NCI-H1436 treated with DMSO at 0.1 percent for 48 hours (cell line): ENCODE measurements at places on chromosomes 7 and 10.

DNA sequence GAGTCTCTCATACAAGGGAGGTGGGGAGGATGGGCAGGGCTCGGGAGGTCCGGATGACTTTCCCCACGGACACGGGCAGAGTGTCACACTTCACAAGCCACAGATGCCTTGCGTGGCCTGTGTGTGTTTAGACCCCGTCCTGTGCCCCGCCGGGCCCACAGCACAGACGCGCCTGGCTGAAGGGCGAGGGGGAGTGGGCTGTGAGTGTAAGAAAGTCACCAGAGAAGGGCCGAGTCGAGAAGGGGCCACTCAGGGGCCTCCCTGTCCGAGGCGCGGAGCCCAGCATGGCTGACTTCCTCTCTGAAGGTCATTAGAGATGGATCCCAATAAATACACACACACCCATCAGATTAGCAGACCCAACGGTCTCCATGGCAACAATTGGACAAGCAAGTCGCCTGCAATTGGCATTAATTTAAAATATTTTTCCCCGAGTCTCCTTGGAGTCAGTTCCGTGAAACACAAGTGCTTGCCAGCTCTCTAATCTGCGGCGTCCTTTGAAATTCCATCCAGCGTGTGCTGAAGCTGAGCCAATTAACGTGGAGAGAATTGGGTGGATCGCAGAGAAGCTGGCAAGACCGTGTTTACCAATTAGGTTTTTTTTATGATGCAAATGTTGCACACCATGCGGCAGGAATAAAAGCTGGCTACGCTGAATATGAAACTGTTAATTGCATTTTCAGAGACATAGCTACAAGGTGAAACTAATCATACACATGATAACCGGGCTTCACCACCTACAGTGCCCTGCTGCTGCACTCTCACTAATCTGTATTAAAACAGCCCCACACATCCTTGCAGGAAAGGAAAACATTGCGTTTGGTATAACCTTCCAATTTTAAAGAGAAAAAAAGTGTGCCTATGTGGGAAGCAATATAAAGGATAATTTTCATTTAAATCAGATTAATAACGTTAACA, 571.2 kb downstream of the PTPRN2 start:
- no peak for DNase-seq

DNA sequence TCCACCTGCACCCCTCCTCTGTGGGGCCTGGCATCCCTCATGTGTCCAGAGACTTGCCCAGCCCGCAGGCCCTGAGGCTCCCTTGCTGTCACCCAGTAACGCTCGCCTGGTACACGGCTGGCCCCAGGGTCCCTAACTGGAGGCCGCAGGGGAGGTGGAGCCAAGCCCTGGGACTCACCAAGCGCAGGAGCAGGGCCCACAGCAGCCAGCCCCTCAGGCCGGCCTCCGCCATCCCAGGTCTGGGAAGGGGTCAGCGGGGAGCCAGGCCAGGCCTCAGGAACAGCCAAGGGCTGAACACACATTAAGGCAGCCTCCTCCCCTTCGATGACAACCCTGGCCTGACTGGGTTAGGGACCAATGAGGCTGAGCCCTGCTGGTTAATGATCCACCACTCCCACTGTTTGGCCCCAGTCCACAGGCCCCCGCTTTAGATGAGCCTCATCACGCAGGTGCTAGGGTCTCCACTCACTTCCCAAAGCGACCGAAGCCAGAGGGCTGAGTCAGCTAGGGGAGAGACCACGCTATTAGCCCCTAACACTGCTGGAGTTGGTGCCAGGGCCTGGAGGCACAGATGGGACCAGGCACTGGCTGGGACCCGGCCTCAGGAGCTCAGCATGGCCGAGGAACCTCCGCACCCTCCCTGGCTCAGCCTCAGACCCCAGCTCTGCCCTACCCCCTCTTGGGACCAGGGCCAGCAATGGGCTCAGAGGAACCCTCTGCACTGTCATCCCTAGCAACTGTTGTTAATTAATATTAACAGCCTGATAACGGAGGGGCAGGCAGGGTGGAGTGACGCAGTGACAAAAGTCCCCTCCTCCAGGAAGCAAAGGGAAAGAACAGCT, at the start of gene NPC1L1:
Gene NPC1L1, minus strand, starts transcription at position 303 of the 842 bp plus-strand sequence. Its CDS starts 71 bp downstream, at position 232.
- no peak for DNase-seq

- DNase-seq: no peak
Observed at GRCh38 chr7:75042286-75042685, 31.3 kb downstream of the RCC1L start.

DNA sequence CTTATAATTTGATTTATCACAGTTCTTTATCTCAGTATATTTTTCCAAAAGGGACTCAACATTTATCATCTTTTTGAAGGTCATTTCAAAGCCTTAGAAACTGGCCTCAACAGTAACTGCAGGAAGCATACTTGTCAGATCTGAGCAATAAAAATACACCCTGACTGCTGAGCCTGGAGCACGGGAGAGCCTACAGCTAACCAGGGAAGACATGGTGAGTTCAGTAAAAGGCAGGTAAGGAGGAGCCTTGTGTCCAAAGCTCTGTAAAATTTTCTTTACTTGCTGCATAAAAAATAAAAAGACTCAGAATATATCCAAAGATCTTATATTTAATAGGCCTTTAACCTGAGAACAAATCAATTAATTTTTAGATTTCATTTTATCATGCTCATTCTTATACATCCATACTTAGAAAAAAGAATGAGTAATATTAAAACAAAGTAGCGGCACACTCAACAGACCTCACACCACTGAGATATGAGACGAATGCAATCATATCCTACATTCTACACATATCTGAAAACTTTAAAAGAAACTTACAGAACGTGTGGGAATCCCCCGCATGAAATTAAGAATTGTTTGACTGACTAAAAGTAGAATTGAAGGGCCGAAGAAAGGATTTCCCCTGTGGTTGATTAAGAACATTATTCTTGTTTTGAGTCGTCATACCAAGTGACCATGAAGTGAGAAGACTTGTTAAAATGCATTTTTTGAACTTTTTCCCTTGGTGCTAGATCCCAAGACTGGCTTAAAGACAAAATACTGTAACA, 296.4 kb upstream of the MKLN1 start:
- no peak for DNase-seq

- no peak for DNase-seq
Observed at GRCh38 chr10:59688921-59689351, 20.7 kb downstream of the SLC16A9 start.

DNA sequence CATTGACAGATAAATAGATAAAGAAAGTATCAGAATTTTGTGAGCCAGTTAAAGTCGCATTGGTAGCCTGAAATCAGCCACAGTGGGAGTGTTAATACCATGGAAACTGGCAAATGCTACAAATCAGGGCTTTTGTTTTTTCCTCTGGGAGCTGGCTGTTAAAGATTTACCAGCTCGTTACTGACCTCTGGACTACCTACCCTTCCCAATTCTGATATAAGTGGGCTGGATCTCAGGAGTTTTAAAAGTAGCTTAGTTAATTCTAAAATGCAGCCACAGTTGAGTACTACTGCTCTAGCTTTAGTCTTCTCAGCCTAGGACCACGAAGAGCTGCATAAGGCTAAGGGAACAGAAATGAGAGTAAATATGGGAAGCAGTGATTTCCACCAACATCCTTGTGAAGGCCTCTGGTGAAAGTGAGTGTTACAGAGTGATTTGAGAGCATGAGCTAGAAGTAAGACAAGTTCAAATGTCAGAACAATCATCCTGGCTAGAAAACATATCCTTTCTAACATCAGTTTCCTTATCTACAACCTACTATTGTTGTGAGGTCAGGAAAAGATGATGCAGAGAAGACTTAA, 53.2 kb downstream of the A1CF start:
- DNase-seq: no peak

GRCh38 chr10:132611986-132612385, 74.4 kb downstream of the INPP5A start:
- DNase-seq: no peak

DNA sequence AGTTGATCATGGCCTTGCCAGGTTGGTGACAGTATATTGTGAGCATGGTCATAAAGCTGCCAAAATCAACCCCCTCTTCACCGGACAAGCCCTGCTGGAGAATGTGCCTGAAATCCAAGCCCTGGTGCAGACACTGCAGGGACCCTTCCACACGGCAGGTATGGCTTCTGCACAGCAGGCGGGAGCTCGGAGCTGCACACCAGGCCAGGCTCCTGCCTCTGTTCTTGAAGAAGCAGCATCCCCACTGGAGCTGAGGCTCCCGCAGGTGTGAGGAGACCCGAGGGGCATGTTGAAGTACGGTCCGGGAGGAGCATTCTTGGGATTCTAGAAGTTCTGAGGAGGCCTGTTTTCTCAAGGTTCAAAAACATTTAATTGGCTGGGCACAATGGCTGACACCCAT, 12.7 kb downstream of the DHTKD1 start:
- no peak for DNase-seq

DNA sequence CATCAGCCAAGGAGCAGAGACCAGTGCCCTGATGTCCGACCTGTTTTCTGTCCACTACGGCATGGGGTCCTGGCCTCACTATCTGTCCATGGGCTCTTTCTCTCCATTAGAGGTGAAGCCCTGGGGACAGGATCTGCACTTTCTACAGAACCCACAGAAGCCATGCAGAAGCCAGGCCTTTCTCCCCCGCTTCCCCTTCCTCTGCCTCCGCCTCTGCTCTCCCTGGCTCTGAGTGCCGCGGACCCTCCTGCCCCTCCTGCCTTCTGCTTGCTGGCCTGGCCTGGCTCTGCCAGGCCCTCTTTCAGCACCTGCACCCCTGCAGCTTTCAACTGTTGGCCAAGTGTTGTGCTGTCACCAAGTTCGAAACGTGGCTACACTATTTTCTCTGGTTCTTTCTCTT, 439.8 kb upstream of the ZMIZ1 start:
- DNase-seq: no peak

DNA sequence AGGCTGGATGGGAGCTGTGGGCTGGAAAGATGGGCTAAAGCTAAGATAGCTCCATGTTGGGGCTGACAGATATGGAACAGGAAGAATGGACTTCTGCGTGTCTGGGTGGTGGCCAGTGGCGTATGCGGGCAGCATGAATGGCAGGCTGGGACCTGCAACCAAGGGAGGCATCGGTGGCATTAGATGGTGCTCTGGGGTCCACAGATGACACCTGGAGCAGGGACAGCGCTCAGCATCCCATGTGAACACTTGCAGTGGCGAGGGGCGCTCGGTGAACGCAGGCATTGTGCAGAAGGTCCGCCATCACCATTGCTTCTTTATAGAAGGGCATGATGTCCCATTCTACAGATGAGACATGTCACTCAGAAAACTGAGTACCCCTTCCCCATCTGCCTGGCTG, 21.0 kb upstream of the SMARCD3 start:
- no peak for DNase-seq

DNA sequence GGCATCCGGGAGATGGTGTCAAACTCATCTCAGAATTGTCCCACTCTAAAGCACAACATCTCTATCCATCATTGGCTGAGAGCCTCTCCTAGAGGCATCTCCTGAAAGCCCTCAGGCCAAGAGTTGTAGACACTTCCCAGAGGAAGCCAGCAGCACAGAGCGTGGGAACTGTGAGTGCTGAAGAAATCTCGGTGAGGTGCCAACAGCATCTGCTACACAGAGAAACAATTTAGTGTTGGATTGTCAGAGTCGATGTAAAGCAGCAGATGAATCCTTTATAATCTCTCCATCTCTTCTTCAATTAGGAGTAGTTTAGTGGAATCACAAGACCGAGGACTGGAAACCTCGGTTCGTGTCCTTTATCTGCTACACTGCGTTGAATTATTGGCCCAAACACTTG, 172.2 kb downstream of the C7orf25 start:
- no peak for DNase-seq

GRCh38 chr10:120607710-120608703, 151.0 kb downstream of the PLPP4 start:
- DNase-seq: no peak

GRCh38 chr10:82331716-82332115, 456.7 kb downstream of the NRG3 start:
- no peak for DNase-seq

- no peak for DNase-seq
Observed at GRCh38 chr10:78960316-78960800, 108.4 kb upstream of the ZMIZ1 start.

- no peak for DNase-seq
Observed at GRCh38 chr10:119306986-119307392, 99.6 kb downstream of the GRK5 start.

- DNase-seq: no peak
Observed at GRCh38 chr10:72312865-72313391, 39.2 kb downstream of the DDIT4 start.

- no peak for DNase-seq
Observed at GRCh38 chr10:62196528-62196927, 72.1 kb downstream of the RTKN2 start.

DNA sequence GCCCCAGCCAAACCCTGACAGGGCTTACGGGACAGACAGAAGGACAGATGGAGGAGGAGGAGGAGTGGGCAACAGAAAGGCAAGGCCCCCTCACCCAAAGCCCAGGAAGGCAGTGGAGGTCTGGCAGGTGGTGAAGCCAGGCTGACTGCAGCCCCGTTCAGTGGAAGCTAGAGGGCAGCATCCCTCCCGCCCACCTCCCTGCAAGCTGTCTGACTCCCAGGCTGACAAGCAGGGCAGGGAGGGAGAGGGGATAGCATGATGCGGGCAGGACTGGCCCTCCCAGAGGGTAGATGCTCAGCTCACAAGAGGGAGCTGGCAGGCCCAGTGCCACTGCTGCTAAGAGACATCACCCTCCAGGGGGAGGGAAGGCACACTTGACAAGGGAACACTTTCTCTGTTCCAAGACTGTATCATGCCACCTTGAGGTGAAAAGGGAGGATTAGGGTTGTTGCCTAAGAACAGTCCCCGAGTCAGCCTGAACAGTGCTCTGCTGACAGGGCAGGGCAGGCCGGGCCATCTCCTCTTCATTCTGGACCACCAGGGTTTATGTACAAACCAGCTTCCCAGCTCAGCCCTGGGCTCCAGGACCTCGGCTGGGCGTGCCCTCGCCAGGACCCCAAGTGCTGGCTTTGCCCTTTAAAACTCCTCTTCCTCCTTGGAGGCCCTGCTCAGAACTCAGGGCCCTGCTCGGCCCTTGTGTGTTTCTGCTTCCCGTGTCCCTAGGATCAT, 61.8 kb downstream of the RASGEF1A start:
- DNase-seq: no peak

DNA sequence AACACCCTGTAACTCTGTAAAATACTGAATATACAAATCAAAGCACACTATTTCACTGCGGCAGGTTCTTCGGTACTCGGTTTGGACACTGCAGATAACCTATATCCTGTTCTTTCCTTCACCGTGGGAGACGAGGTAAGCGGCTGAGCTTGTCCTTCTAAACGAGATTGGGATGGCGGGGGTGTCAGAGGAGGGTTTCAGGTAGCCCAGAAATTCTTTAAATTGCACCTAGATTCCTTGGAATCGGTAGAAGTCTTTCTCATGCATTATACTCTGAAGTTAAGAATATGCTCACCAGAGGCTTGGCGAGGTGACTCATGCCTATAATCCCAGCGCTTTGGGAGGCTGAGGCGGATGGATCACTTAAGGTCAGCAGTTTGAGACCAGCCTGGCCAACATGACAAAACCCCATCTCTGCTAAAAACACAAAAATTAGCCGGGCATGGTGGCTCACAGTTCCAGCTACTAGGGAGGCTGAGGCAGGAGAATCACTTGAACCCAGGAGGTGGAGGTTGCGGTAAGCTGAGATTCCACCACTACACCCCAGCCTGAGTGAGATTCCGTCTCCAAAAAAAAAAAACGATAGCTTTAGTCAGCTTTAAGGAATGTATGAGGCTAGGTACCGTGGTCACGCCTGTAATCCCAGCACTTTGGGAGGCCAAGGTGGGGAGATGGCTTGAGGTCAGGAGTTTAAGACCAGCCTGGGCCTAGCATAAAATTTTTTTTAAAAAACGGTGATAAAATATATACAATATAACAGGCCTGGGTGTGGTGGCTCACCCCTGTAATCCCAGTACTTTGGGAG, 10.1 kb upstream of the LAT2 start:
- no peak for DNase-seq
